ENCODE measurements at places on chromosomes 3 and 15. TPM values are rescaled to one million over a fixed set of nuclear protein-coding genes. Genes with fewer than 3 reads are reported as not detected.
A peak's percentile ranks its signal among the peaks of the same experiment; 100 is the strongest.

- H3K27ac ChIP-seq, result no peak overlapping the region
- no peak for DNase-seq
- no peak overlapping the region for H3K4me3 ChIP-seq
- peaks cover 4% of the 10 kb centered on the region for H3K27me3 ChIP-seq
- H3K36me3 ChIP-seq, result no peaks in the 10 kb centered on the region
Measured at GRCh38 chr3:170768334-170768801, 101.6 kb downstream of the RPL22L1 start.

DNA sequence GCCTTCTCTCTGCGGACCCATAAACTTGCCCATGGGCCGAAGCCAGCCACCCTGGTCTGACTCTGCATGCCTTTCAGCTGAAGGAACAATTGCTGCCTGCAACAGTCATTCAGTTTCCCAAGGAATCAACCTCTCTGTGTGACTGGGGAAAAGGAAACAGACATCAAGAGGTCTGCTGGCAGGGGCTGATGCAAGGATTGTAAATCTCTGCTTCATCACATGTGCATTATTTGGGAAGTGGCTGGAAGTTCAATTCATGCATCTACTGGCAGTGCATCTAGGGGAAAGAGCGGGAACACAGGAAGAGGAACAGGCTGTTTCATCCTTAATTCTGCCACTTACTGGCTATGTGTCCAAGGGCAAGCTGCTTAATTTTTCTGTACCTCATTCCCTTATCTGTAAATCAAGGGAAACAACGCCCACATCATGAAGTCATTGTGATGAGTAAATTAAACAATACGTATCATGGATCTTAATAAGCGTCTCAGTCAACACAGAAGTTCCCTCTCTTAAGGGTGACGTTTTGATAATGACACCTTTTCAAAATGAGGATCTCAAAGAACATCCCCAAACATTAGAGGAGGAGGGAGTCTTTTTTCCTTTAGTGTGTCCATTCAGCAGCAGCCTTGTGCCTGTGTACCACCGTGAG, 17.4 kb upstream of the ADPGK start:
- H3K36me3 ChIP-seq, result no peaks in the 10 kb centered on the region
- H3K27me3 ChIP-seq, result peaks cover 23% of the 10 kb centered on the region
- DNase-seq, result no peak
- no peak overlapping the region for H3K4me3 ChIP-seq

DNA sequence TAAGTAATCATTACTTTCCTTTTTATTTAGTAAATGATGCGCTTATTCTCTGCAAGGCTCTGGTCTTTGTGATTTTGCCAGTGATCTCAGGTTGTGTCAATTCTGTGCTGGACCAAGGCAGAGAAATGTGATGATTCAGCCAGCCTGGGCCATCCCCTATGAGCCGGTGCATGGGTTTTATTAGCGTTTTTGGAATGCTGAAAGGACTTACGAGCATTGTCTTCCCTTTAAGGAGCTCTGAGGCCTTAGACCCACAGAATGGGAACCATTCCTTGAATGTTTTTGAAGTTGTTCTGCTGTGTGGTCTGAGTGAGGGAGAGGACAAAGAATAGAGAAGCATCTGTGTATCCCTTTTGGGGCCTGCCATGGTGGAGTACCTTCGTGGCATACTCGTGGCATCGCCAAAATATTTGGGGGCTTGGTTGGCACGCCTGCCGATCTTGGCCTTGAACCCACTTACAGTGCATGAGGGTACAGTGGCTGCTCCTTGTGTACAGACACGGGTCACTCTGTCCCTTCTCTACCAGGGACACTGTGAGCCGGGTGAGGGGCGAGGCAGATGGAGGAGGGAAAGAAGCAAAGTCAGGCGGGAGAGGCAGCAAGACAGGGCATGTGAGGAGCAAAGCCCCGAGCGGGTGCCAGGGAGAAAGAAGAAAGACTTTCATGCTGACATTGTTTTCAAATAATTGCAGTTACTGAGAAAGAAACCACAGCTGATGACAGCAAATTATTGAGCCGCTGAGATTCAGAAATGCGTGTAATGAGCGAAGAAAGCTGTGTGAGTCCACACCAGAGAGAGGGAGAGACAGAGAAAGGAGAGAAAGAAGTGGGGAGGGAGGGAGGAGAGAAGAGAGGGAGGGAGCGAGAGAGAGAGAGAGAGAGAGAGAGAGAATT, 269.4 kb upstream of the RGMA start:
- no peaks in the 10 kb centered on the region for H3K36me3 ChIP-seq
- H3K27me3 ChIP-seq, result no peaks in the 10 kb centered on the region
- no peak for DNase-seq
- no peak overlapping the region for H3K4me3 ChIP-seq

Gene KCNAB1
- not detected for total RNA-seq

DNA sequence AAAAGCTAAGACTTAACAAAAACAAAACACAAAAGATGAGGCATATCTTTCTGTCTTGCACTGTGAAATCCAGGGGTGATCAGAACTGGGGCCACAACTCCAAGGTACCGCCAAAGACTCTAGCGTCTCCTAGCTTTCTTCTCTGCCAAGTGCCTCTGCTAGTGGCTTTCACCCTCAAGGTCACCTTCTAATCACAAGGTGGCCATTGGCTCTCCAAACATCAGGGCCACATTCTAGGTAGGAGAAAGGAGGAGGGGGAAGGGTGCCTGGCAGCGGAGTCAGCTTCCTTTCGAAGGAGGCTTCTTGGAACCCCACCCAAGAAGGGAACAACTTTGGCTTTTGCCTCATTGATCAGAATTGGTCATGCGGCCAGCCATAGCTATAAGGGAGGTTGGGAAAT, 168.8 kb upstream of the SMAD3 start:
- H3K4me1 ChIP-seq, result peaks cover 4% of the 10 kb centered on the region
- peaks cover 6% of the 10 kb centered on the region for H3K27me3 ChIP-seq
- no peak overlapping the region for H3K4me3 ChIP-seq
- DNase-seq, result no peak

- no peaks in the 10 kb centered on the region for H3K27me3 ChIP-seq
- no peaks in the 10 kb centered on the region for H3K36me3 ChIP-seq
- no peak overlapping the region for H3K27ac ChIP-seq
- no peak overlapping the region for H3K4me3 ChIP-seq
- no peak for DNase-seq
- H3K4me1 ChIP-seq, result no peaks in the 10 kb centered on the region
Measured at GRCh38 chr3:127035677-127036076, 52.8 kb downstream of the PLXNA1 start.

- peak overlapping the region; percentile 7 for H3K4me3 ChIP-seq
- peaks cover 1% of the 10 kb centered on the region for H3K36me3 ChIP-seq
- no peaks in the 10 kb centered on the region for H3K27me3 ChIP-seq
- peaks cover 28% of the 10 kb centered on the region for H3K4me1 ChIP-seq
- DNase-seq, result peak; percentile 15
Measured at GRCh38 chr3:67018105-67018788, 20.1 kb downstream of the KBTBD8 start.

GRCh38 chr3:149448331-149448831, 26.1 kb upstream of the TM4SF4 start:
- H3K27ac ChIP-seq, result no peak overlapping the region
- peaks cover 5% of the 10 kb centered on the region for H3K27me3 ChIP-seq
- no peak overlapping the region for H3K4me3 ChIP-seq
- H3K36me3 ChIP-seq, result no peaks in the 10 kb centered on the region
